Neural progenitor cell (in vitro differentiated cells): ENCODE measurements at places on chromosomes 13 and 19.
A peak's percentile ranks its signal among the peaks of the same experiment; 100 is the strongest.

DNA sequence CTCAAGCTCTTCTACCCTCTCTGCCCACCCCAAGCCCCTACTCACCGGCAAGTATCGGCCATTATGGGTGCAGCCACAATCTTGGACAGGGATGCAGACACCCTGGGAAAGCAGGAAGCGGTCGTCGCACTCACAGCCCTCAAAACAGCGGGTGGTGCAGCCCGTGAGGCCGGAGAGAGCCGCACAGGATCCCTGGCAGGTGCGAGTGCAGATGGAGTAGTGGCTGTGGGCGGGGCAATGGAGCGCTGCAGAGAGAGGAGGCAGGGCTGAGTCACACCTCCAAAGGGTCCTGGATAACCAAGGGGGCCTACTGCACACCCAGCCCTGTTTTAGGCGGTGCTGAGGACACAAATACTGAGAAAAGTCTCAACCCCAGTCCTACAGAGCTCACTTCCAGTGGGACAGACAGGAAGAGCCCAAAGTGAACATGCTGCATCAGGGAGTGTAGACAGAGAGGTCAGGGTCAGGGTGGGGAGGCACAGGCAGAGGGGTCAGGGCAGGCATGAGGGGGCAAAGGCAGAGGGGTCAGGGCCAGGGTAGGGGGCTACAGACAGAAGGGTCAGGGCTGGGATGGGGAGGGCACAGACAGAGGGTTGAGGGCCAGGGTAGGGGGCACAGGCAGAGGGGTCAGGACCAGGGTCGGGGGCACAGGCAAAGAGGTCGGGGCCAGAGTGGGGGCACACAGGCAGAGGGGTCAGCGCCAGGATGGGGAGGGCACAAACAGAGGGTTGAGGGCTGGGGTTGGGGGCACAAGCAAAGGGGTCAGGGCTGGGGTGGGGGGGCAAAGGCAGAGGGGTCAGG lies 24.2 kb upstream of the FBL start:
- DNase-seq = peak; percentile 52

- no peak for DNase-seq
These were observed 33.5 kb upstream of the ADGRE1 start for GRCh38 chr19:6853868-6854267.

DNA sequence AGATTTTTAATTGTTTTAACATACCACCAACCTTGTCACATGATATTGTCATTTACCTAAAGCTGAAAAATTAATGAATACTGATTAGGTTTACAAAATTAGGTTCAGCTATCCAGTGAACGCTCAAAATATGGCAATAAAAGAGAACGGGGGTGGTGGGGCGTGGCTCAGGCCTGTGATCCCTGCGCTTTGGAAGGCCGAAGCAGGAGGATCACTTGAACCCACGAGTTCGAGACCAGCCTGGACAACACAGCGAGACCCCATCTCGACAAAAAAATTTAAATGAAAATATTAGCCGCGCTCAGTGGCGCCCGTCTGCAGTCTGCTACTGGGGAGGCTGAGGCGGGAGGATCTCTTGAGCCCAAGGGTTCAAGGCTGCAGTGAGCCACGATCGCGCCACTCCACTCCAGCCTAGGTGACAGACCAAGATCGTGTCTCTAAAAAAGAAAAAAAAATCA lies 516 bp upstream of the FAM32A start:
- DNase-seq = no peak

DNA sequence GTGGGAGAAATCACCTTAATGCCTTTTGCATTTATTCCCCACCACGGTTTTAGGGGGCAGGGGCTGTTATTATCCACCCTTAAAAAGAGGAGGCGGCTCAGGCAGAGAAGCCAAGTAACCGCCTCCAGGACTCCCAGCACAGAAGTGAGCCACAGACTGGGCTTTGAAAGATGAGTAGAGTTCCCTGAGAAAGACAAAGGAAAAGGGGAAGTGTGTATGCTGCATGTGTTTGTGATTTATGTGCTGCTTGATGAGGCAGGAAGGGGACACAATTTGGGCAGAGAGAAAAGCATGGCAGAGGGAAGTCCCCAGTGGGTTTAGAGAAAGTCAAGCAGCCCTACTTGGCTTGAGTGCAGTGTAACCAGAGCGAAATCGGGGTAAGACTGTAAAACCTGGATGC lies 85.0 kb downstream of the DOCK9 start:
- DNase-seq = peak; percentile 23

- DNase-seq = no peak
These were observed 2.0 kb downstream of the ELF1 start for GRCh38 chr13:41017159-41017558.

DNA sequence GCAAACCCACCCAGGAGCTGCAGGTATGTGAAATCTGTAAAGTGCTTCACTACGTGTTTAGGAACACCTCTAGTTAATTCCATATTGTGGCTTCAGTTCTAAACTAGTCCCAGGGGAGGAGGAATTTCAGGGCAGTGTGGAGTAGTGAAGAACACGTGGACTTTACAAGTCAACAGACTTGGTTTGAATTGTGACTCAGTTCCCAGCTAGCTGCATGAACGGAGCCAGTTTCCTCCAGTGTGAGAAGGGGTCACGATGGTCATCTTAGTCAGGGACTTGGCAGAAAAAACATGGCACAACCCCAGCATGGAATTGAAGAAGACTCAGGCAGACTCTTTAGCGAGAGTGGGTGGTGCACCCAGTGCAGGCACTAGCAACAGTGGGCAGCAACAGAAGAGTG lies 175.7 kb upstream of the UBL3 start:
- DNase-seq = no peak

GRCh38 chr19:49407079-49407478 lies 16.2 kb downstream of the PTH2 start:
- DNase-seq = no peak

DNA sequence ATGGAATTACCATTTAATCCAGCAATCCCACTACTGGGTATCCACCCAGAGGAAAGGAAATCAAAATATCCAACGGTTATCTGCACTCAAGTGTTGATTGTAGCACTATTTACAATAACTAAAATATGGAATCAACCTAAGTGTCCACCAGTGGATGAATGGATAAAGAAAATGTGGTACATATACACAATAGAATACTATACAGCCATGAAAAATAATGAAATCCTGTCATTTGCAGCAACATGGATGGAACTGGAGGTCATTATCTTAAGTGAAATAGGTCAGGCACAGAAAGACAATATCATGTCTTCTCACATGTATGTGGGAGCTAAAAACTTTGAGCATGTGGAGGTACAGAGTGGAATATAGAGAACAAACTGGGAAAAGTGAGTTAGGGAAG lies 92.9 kb upstream of the ARHGEF7 start:
- no peak for DNase-seq
